ENCODE measurements at places on chromosomes 2 and 18.

- peak; percentile 9 for DNase-seq
These were observed 59.5 kb downstream of the MFSD6 start for GRCh38 chr2:190467575-190468083.

- DNase-seq = no peak
These were observed 202.5 kb upstream of the RBMS1 start for GRCh38 chr2:160696087-160696452.

- DNase-seq = no peak
These were observed 106.9 kb downstream of the COL4A4 start for GRCh38 chr2:227057060-227057459.

DNA sequence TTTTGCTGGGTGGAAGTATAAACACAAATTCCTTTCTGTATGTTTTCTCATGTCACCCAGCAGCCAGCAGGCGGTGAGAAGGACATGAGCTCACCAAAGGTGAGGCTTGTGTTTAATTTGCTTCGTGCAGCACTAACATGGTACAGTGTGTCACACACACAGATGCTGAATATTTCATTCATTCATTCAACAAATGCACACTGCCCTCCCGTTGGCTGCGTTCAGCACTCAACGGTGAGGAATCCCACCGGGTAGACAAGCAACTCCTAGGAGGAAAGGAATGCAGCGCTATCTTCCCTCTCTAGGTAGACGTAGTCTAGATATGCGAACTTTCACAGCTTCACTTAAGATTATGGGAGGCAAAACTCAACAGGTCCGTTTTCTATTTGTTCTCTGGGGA, 85.1 kb downstream of the LONRF2 start:
- DNase-seq = no peak

DNA sequence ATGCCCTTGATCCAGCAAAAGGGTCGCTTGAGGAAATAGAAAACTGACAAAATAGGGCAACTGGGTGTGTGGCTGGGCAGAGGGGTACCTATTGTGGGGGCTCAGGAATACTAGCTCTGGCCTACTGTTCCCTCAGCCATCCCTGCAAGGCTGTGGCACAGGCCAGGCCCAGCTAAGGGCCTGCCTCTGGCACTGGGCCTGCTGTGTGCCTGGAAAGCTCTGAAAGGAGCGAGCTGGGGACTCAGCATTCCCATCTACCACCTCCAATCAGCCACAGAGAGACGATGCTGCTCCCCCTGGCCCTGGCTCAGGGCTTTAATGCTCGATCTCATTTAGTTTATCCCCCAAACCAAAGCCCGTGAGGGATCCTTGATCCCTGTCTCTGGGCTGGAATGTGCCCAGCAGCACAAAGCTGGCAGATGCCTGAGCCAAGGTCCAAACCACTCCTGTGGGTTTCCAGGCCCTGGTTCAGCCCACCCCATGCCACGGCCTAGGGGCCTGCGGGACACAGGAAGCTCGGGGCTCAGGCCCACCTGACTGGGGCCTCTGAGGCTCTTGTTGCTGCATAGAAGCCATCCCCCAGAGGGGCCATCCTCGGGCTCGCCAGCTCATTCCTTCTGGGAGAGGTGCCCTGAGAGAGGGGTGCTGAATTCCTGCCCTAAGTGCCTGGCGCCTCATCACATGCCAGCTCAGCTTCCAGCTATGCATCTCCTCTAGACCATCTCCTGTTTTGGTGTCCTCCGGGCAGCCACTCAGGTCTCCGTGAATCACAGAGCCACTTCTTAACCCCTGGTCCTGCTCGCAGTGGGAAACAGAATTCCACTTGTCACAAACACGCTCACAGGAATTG, 43.0 kb upstream of the KCNF1 start:
- DNase-seq = no peak

DNA sequence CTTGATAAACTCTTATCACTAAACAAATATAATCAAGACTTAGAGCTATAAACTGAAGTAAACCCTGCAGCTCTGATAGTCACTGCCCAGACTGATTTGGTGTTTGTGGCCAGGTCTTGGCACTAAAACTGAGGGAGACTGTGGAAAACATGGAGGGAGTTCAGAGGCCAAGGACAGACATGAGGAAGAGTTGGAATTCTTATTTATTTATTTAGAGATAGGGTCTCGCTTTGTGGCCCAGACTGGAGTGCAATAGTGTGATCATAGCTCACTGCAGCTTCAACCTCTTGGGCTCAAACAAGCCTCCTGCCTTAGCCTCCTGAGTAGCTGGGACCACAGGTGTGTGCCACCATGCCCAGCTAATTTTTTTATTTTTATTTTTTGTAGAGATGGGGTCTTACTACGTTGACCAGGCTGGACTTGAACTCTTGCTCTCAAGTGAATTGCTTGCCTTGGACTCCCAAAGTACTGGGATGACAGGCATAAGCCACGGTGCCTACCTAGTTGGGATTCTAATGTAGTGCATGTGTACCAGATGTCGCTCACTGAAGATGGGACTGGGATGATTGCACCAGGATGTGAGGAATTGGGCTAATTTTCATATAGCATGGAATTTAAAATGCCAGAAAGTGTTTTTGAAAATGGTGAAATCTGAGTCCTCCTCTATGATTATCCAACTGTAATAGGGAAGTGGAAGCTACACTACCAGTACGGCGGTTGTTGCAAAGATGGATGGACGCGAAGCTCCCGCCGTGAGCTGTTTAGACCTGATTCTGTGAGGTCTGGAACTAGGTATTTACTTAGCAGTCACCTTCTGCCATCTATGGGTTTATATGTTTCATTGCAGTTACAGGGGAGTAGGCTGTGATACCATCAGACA, 52.7 kb upstream of the CTLA4 start:
- DNase-seq = peak; percentile 70

GRCh38 chr2:64276417-64277095, 132.3 kb upstream of the PELI1 start:
- DNase-seq = no peak

DNA sequence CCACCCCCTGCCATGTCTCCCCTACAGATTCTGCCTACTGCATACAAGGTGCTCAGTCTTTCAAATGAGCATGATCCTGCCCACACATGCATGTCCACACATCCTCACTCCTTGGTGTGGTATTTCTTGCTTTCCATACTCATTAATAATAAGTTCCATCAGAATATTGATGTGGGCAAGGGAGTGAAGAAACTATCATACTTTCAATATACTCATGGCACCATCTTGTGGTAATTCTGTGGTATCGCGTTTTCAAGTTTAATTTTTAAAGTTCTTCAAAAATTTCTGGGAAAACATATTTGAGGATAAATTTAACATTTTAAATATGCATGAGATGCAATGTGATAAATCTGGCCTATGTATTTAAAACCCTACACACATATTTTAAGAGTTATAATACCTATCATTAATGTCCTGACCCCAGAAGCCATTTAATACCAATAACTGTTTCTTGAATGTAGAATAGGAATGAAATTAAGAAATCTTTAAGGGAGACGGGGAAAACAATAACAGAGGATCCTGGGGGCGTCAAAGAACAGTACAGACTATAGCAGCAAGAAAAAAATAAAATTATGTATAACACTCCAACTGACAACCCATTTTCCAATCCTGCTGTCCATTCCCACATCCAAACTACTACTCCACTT, 110.1 kb downstream of the ZNF385B start:
- peak; percentile 17 for DNase-seq

DNA sequence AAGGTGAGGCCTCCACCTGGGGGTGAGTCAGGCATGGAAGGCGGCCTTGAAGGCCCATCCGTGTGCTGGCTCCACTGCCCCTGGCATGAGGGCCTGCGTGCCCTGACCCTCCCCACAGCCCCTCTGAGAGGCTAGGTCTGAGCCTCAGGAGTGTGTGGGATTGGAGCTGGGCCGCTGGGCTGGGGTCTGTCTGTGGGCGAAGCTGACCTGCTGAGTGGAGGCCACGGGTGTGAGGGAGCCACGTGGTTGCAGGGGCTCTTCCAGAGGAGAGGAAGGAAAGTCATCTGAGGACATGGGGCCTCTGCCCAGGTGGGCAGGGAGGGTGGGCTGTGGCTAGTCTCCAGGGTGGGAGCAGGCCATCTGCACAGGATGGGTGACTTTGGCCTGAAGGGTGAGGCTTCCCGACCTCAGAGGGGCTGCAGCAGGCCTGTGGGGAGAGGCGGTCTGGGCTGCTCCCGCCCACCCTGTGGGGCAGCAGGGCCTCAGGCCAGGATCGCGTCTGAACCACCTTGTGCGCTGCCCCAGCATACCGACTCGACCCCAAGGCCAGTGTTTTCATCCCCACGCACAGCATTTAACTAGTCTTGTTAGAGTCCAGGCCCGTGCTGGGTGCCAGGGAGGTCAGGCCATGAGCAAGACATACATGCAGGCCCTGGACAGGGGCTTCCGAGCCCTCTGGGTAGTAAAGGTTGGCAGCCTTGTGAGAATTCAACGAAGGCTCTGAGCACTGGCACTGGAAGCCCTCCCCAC, 11.2 kb downstream of the ARHGEF4 start:
- DNase-seq = no peak

- DNase-seq = no peak
These were observed 178.1 kb downstream of the FAM210A start for GRCh38 chr18:13548106-13548819.

DNA sequence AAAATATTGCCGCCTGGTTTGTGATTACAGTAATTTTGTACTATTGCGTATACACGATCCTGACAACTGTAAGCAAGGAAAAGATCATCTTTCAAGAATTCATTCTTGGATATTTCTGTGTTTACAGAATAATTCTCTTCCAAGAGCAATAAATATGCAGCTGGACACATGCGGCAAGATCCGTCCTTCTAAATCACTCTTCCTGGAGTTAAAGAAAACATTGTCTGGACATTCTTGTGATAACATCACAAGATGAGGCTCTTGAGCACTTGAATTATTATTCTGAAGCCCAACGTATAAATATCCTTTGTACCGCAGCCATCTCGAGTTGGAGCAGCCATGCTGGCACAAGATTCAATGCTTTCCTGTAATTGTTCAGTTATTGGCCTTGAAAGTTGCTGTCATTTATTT, 9.9 kb downstream of the FHL2 start:
- no peak for DNase-seq

- DNase-seq = no peak
These were observed 72.1 kb upstream of the LYPD6B start for GRCh38 chr2:148966438-148966758.

DNA sequence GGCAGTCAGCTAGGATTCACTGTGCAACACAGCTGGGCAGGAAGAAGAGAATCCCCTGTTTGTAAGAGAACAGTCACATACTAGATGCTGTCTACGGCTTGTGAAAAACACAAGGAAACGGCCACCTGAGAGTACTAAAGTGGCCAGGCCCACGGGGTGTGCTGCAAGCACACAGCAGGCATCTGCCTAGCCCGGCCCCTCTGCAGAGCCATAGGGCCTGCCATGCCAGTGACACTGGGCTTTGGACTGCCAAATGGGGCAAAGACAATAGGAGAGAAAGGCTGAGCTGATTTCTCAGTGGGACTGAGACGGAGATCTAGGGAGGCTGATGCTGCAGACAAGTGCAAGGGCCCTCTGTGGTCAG, 10.3 kb downstream of the TUBB6 start:
- DNase-seq = peak; percentile 4

- no peak for DNase-seq
These were observed 1215.2 kb upstream of the TMEFF2 start for GRCh38 chr2:193409951-193410350.

GRCh38 chr2:223815186-223815883, 22.0 kb downstream of the AP1S3 start:
- peak; percentile 23 for DNase-seq

DNA sequence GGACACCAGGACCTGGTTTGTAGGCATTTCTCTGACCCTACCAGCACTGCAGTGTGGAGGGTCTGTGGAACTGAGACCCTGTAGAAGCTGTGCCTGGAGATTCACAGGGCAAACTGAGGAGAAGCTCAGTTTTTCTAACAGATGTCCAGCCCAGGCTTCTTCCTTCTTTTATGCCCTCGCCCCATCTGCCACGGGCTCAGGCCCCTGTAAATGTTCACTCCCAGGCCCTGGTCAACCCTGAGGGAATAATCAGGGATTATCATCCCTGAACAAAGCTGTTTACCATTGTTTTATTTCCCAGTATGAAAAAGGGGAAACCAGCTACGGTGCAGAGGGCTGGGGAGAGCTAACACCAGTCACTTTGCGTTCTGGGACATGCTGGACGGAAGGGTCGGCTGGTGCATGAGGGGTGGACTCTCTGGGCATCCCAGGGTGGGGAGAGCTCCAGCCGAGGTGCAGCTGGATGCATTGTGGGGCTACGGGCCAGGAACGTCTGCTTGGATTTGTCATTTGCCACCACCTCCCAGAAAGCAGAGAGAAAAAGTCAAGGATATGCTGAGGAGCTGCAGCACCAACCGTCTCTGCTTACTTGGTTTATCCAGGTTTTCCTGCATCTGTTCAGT, 183.8 kb downstream of the TFCP2L1 start:
- no peak for DNase-seq

- no peak for DNase-seq
These were observed 98.4 kb downstream of the UNC80 start for GRCh38 chr2:209870067-209870466.

- DNase-seq = no peak
These were observed 4.6 kb downstream of the MLPH start for GRCh38 chr2:237491515-237492118.

- DNase-seq = no peak
These were observed 19.3 kb downstream of the SLC30A3 start for GRCh38 chr2:27243391-27244130.

DNA sequence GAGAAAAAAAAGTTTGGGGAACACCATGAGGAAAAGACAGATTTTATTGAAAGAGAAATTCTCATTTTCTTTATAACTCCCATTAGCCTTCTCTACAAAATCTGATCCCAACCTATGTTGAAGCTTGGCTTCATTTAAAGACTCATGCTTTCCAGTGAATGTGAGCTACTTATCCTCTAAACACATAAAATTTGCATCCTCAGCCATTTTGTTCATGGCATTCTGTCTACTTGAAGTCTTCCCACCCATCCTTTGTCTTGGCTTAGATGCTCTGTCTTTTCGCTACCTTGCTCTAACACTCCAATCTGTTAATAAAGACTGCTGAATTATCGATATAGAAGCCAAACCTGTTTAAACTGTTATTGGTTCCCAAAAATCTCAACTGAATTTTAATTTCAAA, 39.3 kb downstream of the GDF7 start:
- no peak for DNase-seq

DNA sequence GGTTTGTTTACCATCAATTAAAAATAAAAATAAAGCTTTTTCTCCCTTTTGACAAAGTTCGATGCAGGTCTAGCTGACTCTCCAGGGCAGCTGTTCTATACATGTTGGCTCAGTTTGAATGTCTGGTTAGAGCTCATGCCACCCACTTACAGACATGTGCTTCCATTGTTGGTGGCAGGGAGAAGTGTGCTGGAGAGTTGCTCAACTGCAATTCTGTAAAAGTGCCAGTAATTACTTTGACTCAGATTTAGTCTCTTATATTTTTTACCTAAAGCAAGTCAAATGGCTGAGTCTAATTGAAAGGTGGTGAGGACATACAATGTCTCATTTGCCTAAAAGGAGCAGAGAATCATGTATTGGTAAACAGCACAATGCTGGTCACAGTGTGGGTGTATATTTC, 609.1 kb upstream of the SYT4 start:
- no peak for DNase-seq
